T-helper 17 cell (primary cell): ENCODE measurements at places on chromosomes 5 and 9.

GRCh38 chr9:86324308-86324707, 29.9 kb downstream of the TUT7 start:
- H3K36me3 ChIP-seq: peaks cover 7% of the 10 kb centered on the region
- H3K27me3 ChIP-seq: no peaks in the 10 kb centered on the region
- peaks cover 4% of the 10 kb centered on the region for H3K4me1 ChIP-seq

- peaks cover 18% of the 10 kb centered on the region for H3K27me3 ChIP-seq
- H3K4me1 ChIP-seq: no peaks in the 10 kb centered on the region
- no peak overlapping the region for H3K27ac ChIP-seq
- no peak for DNase-seq
Measured at GRCh38 chr5:31581498-31582099, 49.5 kb downstream of the C5orf22 start.

GRCh38 chr5:53087621-53088121, 21.9 kb downstream of the MOCS2 start:
- no peak overlapping the region for H3K4me3 ChIP-seq
- no peak for DNase-seq

GRCh38 chr9:33867747-33868439, 50.9 kb downstream of the UBE2R2 start:
- peaks cover 24% of the 10 kb centered on the region for H3K4me1 ChIP-seq
- no peaks in the 10 kb centered on the region for H3K36me3 ChIP-seq
- no peaks in the 10 kb centered on the region for H3K27me3 ChIP-seq
- no peak overlapping the region for H3K4me3 ChIP-seq
- DNase-seq: no peak

GRCh38 chr5:1175801-1176472, 25.5 kb upstream of the SLC6A19 start:
- peaks cover 2% of the 10 kb centered on the region for H3K4me1 ChIP-seq
- no peak overlapping the region for H3K27ac ChIP-seq
- peaks cover 12% of the 10 kb centered on the region for H3K27me3 ChIP-seq
- no peak for DNase-seq
- H3K36me3 ChIP-seq: no peaks in the 10 kb centered on the region
- no peak overlapping the region for H3K4me3 ChIP-seq

DNA sequence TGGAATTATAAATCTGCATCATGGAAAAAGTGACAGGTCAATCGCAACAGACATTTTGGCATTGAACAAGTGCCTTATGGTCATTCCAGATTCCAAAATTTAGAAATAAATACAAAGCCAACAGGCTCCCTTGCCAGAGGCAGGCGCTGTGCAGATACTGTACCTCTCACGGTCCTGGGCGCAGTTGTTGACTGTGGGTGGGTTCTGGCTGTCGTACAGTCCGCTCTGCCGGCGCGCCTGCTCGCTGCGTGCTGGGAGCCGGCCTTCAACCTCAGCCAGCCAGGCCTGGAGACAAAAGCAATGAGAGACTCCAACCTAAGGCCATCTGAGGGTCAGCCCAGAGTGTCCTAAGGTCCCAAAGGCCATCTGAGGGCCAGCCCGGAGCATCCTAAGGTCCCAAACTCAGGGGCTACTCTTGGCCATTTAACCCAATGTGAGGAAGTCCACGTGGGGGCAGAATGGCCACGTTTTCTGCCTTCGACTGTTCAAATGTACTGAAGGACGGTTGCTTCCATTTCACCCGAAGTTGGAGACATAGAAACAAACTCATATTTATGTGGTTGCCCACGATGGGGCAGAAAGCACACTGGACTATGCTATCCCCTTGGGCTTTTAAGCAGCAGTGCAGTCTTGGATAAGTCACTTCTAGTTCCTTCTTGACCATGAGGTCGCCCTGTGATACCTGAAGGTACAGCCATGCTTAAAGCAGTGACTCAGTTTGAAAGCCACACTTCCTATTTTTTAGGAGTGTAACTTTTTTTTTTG, 65.2 kb downstream of the USP20 start:
- H3K27me3 ChIP-seq: no peaks in the 10 kb centered on the region
- DNase-seq: no peak
- peaks cover 40% of the 10 kb centered on the region for H3K4me1 ChIP-seq
- peaks cover 18% of the 10 kb centered on the region for H3K36me3 ChIP-seq

DNA sequence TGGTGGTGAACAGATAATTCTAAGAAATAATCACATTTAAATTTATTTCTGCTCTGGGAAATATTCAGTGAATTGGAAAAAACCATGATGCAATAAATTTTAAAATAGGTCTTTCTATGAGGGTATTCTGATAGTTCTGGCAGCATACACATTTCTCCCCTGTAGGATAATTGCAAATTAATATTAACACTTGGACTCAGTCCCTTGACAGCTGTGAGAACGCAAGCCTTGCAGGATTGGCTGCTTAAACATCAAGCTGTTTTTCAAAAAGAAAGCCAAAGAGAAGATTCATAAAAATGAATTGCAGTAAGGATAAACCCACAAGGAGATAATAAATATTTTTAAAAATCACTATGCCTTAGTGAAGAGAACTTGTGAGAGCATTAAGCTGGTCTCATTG, 180.0 kb downstream of the MTRR start:
- no peaks in the 10 kb centered on the region for H3K36me3 ChIP-seq
- H3K27me3 ChIP-seq: no peaks in the 10 kb centered on the region
- no peak overlapping the region for H3K4me3 ChIP-seq
- DNase-seq: no peak
- no peak overlapping the region for H3K27ac ChIP-seq

DNA sequence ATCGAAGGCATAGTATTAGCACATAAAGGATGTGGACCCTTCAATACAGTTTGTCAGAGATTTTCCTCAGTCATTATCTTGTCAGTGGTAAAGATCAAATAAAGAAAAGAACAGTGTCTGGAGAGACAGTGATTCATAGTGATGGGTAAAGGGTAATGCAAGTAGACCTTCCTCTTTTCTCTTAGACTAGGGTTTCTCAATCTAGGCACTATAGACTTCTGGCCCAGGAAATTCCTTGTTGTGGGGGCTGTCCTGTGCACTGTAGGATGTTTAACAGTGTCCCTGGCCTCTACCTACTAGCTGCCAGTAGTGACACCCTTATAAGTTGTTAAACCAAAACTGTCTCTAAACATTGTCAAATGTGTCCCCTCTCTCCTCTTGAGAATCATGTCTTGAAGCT, 6.9 kb downstream of the CAMK4 start:
- no peaks in the 10 kb centered on the region for H3K36me3 ChIP-seq
- H3K4me1 ChIP-seq: peaks cover 74% of the 10 kb centered on the region
- H3K4me3 ChIP-seq: peak overlapping the region; percentile 75
- DNase-seq: no peak

DNA sequence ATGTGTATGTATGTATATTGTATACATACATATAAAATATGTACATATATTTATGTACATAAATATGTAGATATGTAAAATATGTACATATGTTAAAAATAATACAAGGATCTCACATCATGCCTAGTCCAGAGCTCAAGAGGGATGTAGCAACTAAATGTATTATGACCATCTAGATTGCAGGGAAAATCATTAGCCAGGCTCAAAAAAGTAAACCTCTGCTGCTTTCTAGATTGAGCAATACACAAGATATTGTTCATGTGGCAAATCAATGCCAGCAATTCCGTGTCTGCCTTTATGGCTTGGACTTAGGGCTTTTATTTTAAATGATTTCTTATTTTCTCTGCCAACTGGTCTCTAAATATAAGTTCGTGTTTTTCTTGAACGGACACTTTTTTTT, 65.2 kb downstream of the RAI14 start:
- H3K4me3 ChIP-seq: no peak overlapping the region
- no peaks in the 10 kb centered on the region for H3K27me3 ChIP-seq
- H3K36me3 ChIP-seq: no peaks in the 10 kb centered on the region
- DNase-seq: no peak
- H3K4me1 ChIP-seq: no peaks in the 10 kb centered on the region

GRCh38 chr5:97608501-97608900, 425.5 kb upstream of the RIOK2 start:
- H3K27ac ChIP-seq: no peak overlapping the region
- DNase-seq: no peak
- no peak overlapping the region for H3K4me3 ChIP-seq
- no peaks in the 10 kb centered on the region for H3K36me3 ChIP-seq

DNA sequence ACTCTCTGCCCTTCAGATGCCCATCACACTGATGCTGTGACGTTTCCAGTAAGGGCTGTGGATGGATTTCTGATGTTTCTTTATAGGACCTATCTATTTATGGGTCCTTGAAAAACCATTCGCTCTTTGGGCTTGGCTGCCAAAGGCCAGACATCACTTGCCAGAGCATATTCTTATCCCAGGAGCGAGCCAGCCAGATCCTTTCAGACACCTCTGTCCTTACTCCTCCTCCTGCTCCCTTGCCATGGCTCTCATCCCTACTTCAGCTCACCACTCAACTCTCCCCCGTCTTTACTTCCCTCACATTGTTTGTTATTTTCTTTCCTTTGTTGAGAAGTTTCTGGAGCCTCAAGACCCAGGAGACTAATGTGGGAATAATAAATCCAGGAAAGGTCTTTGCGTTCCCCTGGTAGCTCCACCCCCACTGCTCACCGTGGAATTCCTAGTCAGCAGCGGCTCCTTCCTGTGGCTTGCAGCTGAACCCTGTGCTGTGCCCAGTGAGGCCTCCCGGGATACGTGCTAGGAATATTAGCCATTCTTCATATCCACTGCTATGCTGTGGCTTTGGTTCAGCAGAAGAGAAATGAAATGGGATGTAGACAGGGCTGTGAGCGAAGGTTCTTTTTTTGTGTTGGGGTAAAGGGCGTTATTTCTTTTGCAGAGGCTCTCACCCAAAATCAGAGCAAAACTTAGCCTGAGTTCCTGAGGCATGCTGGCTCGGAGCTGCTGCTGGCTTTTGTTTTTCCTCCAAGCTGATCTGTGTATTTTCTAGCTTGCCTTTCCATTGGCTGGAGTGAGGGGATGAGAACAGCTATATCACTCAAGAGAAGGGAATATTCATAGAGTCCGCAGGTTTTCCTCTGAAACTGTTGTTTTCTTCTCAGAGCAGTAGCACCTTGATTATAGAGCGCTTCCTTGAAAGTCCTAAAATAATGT, 171.1 kb downstream of the SAXO1 start:
- no peaks in the 10 kb centered on the region for H3K36me3 ChIP-seq
- no peak for DNase-seq
- no peaks in the 10 kb centered on the region for H3K4me1 ChIP-seq
- H3K27me3 ChIP-seq: peaks cover 39% of the 10 kb centered on the region
- H3K4me3 ChIP-seq: no peak overlapping the region

DNA sequence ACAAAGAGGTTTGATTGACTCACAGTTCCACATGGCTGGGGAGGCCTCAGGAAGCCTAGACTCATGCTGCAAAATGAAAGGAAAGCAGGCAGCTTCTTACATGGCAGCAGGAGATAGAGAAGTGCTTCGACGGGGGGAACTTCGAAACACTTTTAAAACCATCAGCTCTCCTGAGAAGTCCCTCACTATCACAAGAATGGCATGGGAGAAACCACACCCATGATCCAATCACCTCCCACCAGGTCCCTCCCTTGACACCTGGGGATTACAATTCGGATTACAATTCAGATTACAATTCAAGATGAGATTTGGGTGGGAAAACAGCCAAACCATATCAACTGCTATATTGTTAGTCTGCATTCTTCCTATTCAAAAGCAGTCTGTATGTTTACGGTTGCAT, 322.3 kb upstream of the ISL1 start:
- no peaks in the 10 kb centered on the region for H3K36me3 ChIP-seq
- H3K27me3 ChIP-seq: no peaks in the 10 kb centered on the region
- no peak for DNase-seq
- H3K4me1 ChIP-seq: no peaks in the 10 kb centered on the region
- no peak overlapping the region for H3K4me3 ChIP-seq
- H3K27ac ChIP-seq: no peak overlapping the region

DNA sequence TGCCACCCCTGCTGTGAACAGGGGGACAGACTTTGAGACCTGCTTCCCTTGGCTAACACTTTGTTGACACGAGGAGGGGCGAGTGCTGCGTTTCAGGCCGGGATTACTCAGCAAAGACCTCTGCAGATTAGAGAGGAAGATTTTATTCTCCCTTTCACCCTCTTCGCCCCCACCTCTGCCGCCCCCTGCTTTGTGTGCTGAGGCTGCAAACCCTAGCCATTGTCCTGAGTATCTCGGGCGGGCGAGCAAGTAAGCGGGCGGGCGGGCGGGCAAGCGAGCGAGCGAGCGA, 6.0 kb downstream of the ISL1 start:
- H3K4me1 ChIP-seq: peaks cover 2% of the 10 kb centered on the region
- no peak for DNase-seq
- H3K4me3 ChIP-seq: no peak overlapping the region
- peaks cover 60% of the 10 kb centered on the region for H3K27me3 ChIP-seq

- no peak overlapping the region for H3K4me3 ChIP-seq
- H3K36me3 ChIP-seq: no peaks in the 10 kb centered on the region
- H3K27me3 ChIP-seq: no peaks in the 10 kb centered on the region
- no peak overlapping the region for H3K27ac ChIP-seq
- DNase-seq: no peak
- H3K4me1 ChIP-seq: no peaks in the 10 kb centered on the region
Measured at GRCh38 chr9:71213633-71214032, 92.2 kb upstream of the TRPM3 start.

DNA sequence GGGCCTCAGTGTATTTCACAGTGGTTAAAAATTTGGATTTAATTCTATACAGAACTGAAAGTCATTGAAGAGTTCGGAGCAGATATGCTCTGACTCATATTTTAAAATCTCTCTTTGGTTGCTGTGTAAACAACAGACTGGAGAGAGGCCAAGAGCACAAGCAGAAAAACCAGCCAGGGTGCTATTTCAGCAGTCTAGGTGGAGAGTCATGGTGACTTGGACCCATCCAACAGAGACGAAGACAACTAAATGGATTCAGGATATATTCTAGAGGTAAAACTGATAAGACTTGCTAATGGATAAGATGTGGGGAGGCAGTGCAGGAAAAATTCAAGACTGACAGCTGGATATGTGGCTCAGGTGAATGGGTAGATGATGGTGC, 168.9 kb downstream of the MAPKAP1 start:
- peaks cover 7% of the 10 kb centered on the region for H3K36me3 ChIP-seq
- no peaks in the 10 kb centered on the region for H3K27me3 ChIP-seq
- no peak for DNase-seq
- peaks cover 10% of the 10 kb centered on the region for H3K4me1 ChIP-seq

DNA sequence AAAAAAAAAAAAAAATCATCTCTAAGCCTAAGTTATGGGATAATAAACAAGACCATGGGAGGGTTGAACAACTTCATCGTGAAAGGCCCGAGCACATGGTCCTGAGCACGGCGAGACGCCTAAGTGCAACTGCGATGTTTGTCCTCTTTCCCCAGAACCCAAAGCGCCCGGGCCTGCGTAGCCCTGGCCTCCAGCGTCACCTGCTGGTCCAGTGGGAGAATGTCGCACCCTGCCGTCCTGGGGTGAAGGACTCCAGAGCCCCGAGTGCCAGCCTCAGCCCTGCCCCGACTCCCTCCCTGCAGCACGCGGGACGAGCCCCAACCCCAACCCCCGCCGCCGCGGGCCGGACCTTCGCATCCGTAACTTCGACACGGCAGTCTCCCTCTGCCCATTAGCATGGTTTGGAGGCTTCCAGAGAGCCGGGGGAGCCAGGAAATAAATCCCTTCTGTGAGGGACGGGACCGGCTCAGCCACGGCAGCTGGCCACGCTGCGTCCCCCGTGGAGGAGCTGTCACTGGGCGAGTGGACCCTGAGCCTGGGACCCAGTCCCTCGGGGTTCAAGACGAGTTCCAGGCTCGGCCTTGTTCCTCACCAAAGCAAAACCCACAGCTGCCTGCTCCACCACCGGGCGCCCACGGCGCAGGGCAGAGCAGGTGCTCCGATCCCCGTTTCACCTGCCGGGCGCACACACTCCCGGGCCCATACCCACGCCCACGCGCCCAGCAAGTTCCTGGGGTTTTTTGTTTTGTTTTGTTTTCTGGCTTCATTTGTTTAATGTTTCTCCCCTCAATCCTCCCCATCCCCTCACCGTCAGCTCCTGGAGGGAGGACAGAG, 132.5 kb upstream of the HAND1 start:
- peaks cover 61% of the 10 kb centered on the region for H3K27me3 ChIP-seq
- H3K4me3 ChIP-seq: peak overlapping the region; percentile 33
- no peak overlapping the region for H3K27ac ChIP-seq
- peak; percentile 13 for DNase-seq
- peaks cover 5% of the 10 kb centered on the region for H3K4me1 ChIP-seq
- peaks cover 7% of the 10 kb centered on the region for H3K36me3 ChIP-seq
